SHP77 (cell line): ENCODE measurements at places on chromosomes 11 and 22.

DNA sequence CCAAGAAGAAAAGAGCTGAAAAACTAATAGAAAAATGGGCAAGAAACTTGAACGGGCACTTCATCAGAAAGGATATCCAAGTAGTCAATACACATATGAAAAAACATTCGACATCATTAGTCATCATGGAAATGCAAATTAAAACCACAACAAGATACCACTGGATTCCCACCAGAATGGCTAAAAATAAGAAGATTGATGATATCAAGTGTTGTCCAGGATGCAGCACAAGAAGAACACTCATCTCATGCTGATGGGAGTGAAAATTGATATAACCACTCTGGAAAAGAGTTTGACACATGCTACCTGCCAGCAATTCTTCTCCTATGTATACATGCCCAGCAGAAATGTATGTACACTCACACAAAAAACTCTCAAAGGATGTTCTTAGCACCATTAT lies 26.9 kb upstream of the SCUBE2 start:
- DNase-seq: no peak

DNA sequence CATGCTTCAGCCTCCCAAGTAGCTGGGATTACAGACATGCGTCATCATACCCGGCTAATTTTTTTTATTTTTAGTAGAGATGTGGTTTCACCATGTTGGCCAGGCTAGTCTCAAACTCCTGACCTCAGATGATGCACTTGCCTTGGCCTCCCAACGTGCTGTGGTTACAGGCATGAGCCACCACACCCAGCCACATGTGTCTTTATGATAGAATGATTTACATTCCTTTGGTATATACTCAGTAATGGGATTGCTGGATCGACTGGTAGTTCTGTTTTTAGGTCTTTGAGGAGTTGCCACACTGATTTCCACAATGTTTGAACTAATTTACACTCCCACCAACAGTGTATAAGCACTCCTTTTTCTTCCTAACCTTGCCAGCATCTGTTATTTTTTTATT lies 276.2 kb downstream of the METTL15 start:
- DNase-seq: no peak

GRCh38 chr11:27963370-27963769 lies 144.6 kb downstream of the KIF18A start:
- no peak for DNase-seq

GRCh38 chr22:36223504-36223903 lies 15.8 kb downstream of the APOL2 start:
- DNase-seq: no peak

- no peak for DNase-seq
These were observed 13.2 kb downstream of the LMO1 start for GRCh38 chr11:8250434-8250833.
